Activated CD4-positive, alpha-beta T cell treated with anti-CD3 and anti-CD28 coated beads, Interleukin-2, amount 10 ng/mL, durations not matched to agents 7 days and 5 days (primary cell): ENCODE measurements at places on chromosomes 3 and 15.

DNA sequence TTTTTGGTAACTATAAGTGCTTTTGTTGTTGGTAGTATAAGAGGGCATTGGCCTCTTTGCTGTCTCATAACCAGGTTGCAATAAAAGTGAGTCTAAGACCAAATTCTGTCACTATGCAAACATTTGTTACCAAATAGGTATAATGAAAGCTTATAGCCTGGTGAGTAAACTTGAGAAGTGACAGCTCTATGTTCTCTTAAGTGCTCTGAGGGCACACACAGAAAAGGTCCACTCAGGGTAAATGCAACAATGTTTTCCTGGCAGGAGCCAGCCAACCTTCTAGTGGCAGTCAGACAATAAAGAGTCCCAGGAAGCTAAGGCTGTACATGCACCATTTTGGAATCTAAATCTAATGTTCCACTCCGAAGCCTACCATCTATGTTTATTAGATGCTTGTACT, 262.1 kb upstream of the TGFBR2 start:
- H3K4me1 ChIP-seq = peaks cover 44% of the 10 kb centered on the region
- H3K27me3 ChIP-seq = peaks cover 2% of the 10 kb centered on the region
- no peak overlapping the region for H3K27ac ChIP-seq
- no peak for DNase-seq

- DNase-seq = no peak
- no peak overlapping the region for H3K27ac ChIP-seq
- no peak overlapping the region for H3K4me3 ChIP-seq
- peaks cover 4% of the 10 kb centered on the region for H3K27me3 ChIP-seq
- no peaks in the 10 kb centered on the region for H3K36me3 ChIP-seq
- no peaks in the 10 kb centered on the region for H3K4me1 ChIP-seq
These were observed 58.0 kb downstream of the FRMD5 start for GRCh38 chr15:44136991-44137477.

- peaks cover 20% of the 10 kb centered on the region for H3K36me3 ChIP-seq
- H3K27me3 ChIP-seq = no peaks in the 10 kb centered on the region
- H3K27ac ChIP-seq = peak overlapping the region; percentile 57
- H3K4me1 ChIP-seq = peaks cover 25% of the 10 kb centered on the region
- no peak overlapping the region for H3K4me3 ChIP-seq
These were observed 19.5 kb downstream of the TKT start for GRCh38 chr3:53236112-53236841.

DNA sequence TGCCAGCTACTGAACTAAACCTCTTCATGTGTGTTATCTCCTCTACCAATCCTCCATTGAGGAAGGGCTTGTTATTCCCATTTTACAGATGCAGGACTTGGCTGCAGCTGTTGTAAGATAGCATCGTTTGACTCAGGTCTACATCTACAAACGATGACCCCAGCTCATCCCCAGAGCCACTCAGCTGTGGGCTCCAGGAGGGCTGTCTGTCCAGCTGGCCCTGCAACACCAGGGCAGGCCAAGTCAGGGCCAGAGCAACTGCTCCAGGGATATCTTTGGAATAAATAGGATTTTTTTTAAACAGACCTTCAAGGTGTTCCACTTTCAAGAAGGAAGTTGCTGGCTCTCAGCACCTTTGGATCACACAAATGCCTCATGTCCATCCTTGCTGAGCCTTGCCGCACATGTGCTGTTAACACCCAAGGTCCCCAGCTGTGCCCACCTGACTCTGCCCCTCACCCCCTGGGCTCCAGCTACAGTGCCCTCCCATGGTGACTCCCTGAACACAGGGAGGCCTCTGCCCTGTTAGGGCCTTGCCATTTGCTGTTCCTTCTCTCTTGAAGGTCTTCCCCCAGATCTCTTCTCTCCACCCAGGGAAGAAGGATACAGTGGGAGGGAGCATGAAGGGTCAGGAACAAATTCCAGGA, 31.0 kb downstream of the ALDH1L1 start:
- H3K36me3 ChIP-seq = no peaks in the 10 kb centered on the region
- H3K27ac ChIP-seq = no peak overlapping the region
- no peak overlapping the region for H3K4me3 ChIP-seq
- no peak for DNase-seq

GRCh38 chr3:45183872-45184262, 37.7 kb upstream of the CDCP1 start:
- peaks cover 26% of the 10 kb centered on the region for H3K4me1 ChIP-seq
- no peak overlapping the region for H3K4me3 ChIP-seq
- H3K27me3 ChIP-seq = peaks cover 8% of the 10 kb centered on the region
- no peak overlapping the region for H3K27ac ChIP-seq
- no peak for DNase-seq

- no peak for DNase-seq
- no peak overlapping the region for H3K27ac ChIP-seq
- no peaks in the 10 kb centered on the region for H3K36me3 ChIP-seq
- H3K27me3 ChIP-seq = no peaks in the 10 kb centered on the region
- no peaks in the 10 kb centered on the region for H3K4me1 ChIP-seq
These were observed 37.3 kb downstream of the CACNA2D2 start for GRCh38 chr3:50466177-50466576.

DNA sequence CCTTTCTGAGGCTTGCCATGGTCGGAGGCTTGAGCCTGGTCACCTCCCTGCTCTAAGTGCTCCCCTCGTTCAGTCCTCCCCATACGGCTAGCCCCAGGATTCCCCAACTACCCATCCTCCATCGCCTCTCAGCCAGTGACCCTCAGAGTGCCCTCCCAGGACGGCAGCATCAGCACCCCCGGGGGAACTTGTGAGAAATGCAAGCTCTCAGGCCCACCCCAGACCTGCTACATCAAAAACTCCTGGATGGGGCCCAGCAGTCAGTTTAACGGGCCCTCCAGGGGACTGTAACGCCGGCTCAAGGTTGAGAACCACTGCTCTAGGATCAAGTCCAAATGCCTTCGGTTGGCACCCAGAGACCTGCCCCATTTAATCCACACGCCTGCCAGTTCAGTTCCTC, 6.9 kb downstream of the ADAMTS17 start:
- no peak for DNase-seq
- no peak overlapping the region for H3K27ac ChIP-seq
- H3K4me3 ChIP-seq = no peak overlapping the region
- no peaks in the 10 kb centered on the region for H3K36me3 ChIP-seq
- peaks cover 5% of the 10 kb centered on the region for H3K27me3 ChIP-seq
- H3K4me1 ChIP-seq = peaks cover 70% of the 10 kb centered on the region
